ENCODE measurements at places on chromosomes 13 and 19. TPM values are rescaled to one million over a fixed set of nuclear protein-coding genes. Genes with fewer than 3 reads are reported as not detected.

The FAM216B gene
- total RNA-seq = 0.26 TPM

The POSTN gene
- total RNA-seq = 38.0 TPM

The PINLYP gene
- 7.2 TPM for total RNA-seq

The ZNF221 gene
- 15.2 TPM for total RNA-seq

DNA sequence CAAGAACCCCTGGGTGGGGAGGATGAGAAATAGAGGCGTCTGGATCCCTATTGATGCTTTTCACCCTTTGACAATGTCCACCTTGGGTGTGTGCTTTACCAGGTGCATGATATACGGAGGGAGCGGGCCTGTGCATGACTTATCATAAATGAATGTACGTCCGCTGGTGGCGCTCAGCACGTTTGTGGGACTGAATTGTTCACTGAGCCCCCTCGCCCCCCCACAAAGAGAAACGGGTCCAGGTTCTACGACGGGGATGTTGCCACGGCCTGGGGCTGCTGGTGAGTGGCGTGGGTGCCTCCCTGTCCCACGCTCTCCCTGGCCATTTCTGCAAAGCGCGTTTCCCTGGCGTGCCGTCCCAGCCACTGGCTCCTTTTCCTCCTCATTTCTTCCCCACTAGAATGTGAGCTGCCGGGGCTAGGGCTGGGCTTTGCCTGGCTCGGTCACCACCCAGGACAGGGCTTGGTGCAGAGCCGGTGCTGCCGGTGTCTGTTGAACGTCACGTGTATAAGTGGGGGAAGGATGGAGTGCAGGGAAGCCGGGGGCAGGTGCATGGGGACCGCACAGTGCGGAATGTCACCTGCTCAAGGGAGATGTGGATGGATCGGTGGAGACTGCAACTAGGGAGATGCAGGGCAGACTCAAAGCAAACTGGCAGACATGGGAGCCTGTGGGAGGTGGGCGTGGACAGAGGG, 21.6 kb downstream of the LRRC4B start:
- no peak for DNase-seq
- no peak overlapping the region for H3K27ac ChIP-seq
- no peaks in the 10 kb centered on the region for H3K4me1 ChIP-seq
- no peaks in the 10 kb centered on the region for H3K27me3 ChIP-seq

GRCh38 chr13:33645591-33646554, 172.1 kb upstream of the RFC3 start:
- H3K36me3 ChIP-seq = no peaks in the 10 kb centered on the region
- H3K27me3 ChIP-seq = no peaks in the 10 kb centered on the region
- DNase-seq = no peak

- H3K27me3 ChIP-seq = no peaks in the 10 kb centered on the region
- no peak for DNase-seq
- H3K27ac ChIP-seq = no peak overlapping the region
- H3K4me3 ChIP-seq = no peak overlapping the region
- H3K36me3 ChIP-seq = no peaks in the 10 kb centered on the region
These were observed 374.4 kb downstream of the SPRY2 start for GRCh38 chr13:79966493-79966895.

DNA sequence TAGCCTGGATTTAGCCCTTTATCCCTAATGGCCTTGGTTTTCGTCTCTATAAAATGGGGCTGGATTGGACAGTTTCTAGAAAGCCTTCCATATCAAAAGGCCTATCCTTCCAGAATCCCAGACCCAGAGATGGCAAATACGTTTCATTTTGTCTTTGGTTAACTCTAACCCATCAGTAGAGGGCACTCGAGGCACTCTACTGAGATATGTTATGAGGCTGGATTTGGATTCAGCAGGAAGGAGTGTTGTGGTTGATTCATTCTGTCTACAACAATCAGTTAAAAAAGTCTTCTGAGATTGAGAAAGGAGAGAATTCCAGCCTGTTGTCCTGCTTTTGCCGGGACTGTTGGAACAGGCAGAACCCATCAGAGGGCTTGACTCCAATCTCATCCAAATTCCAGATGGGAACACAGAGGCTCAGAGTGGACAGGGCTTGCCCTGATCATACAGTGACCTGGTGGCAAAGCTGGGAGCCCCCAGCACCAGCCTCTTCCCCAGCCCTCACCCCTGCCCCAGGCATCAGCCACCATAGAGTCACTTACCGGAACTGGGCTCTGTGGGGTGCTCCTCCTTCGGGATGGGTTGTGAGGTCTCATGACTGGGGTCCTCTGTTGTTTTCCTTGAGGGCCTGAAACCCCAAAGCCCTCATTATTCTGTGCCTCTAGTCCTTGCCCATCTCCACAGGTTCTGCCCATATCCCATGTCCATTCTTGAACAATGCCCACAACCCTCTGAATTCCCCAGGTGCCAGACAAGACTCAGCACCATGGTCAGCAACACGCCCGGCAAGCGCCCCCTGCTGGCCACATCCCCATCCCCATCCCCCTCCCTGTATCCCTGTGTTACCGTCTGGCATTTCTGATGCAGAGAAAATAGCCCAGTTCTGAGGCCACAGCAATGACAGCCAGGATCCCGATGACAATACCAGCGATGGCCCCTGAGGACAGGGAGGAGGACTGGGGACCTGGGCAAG, 12.3 kb upstream of the ZNF180 start:
- H3K36me3 ChIP-seq = no peaks in the 10 kb centered on the region
- no peaks in the 10 kb centered on the region for H3K4me1 ChIP-seq
- no peak overlapping the region for H3K27ac ChIP-seq
- no peaks in the 10 kb centered on the region for H3K27me3 ChIP-seq
- no peak overlapping the region for H3K4me3 ChIP-seq

GRCh38 chr13:43021926-43022670, 1.3 kb upstream of the DNAJC15 start:
- no peaks in the 10 kb centered on the region for H3K27me3 ChIP-seq
- no peaks in the 10 kb centered on the region for H3K36me3 ChIP-seq
- no peak for DNase-seq

DNA sequence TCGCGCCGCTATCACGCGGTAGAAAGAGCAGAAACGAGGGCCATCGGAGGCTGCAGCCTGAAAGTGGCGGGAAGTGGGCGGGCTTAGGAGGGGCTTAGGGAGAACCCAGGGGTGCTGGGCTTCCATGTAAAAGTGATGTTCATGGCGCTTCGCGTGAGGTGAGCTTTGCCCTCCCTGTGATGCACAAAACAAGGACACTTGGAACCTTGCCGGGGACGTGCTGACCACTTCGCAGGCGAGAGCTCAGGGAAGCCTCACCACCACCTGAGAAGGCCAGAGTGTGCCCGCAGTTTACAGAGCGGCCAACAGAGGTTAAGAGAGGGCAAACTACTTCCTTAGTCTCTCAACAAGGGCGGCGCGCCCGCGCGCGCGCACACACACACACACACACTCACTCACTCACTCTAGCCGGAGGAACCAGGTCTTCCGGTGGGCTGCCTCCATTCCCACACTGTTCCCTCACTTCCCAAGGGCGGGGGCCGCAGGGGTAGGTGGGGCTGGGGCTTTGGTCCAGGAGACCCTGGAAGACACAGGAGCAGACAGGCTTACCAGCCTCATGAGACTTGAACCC, 651 bp downstream of the GAPDHS start:
- peak; percentile 46 for DNase-seq
- peaks cover 3% of the 10 kb centered on the region for H3K27me3 ChIP-seq
- peaks cover 6% of the 10 kb centered on the region for H3K4me1 ChIP-seq
- no peak overlapping the region for H3K27ac ChIP-seq
- H3K4me3 ChIP-seq = no peak overlapping the region

DNA sequence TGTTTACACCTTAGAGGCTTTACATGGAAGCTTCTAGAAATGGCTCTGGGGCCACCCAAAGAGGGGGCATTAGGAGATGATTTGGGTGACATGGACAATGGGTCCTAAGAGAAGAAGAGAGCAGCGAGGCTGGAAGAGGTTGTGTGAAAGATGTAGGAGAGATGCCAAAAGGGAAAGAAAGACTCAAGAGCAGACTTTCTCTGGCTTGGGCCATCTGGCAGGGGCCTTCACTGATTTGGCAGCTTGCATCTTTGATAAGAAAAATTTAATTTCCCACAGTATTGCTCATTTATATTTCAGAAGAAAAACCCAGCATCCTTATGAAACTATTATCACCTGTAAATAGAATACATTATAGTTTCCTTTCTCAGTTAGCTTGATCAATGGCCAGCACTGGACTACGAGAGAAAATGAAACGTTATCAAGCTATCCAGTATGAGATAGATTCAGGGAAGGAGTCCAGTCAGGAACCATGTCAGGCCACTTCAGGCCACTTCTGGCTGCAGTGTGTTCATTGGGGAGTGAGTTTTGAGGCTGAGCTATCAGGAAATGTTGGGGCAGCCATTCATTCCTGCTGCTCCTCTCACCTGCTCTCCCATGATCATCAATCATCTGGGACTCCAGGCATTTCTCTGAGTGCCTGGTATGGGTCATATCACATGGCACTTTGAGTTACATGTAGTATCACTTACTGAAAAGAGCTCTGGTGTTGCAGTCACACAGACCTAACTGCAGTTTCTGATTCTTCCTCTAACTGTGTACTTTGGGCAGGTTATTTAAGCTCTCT, 10.3 kb downstream of the SCEL start:
- DNase-seq = no peak
- no peaks in the 10 kb centered on the region for H3K27me3 ChIP-seq
- no peak overlapping the region for H3K27ac ChIP-seq
- no peak overlapping the region for H3K4me3 ChIP-seq
- no peaks in the 10 kb centered on the region for H3K36me3 ChIP-seq

DNA sequence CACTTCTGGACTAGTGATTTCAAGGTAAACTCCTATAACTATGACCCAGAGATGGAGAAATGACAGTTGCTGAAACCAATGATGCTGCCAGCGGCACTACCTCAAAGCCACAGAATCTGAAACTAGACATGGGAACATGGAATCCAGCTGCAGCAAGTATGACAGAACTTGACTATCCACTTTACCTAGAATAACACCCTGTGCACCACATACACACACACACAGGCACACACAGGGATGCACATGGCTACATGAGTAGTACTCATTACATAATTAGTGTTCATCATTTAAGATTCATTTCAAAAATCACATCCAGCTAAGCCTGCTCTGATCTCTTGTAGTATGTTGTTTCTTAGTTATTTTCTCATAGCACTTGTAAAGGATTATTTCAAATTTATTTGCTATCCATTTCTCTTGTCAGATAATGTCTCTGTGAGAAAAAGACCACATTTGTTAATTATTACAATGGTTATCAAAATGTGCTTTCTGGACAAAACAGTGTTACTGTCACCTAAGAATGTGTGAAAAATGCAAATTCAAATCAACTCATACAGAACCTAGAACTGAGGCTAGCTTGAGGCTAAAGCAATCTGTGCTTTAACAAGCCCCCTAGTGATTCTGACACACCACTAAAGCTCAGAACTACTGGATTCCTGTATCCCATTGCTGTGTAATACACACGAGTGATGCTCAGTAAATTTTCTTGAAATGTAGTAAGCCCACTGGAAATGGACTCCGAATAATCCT, 59.4 kb downstream of the WTIP start:
- H3K36me3 ChIP-seq = no peaks in the 10 kb centered on the region
- DNase-seq = no peak
- no peaks in the 10 kb centered on the region for H3K4me1 ChIP-seq
- no peak overlapping the region for H3K4me3 ChIP-seq
- no peak overlapping the region for H3K27ac ChIP-seq

DNA sequence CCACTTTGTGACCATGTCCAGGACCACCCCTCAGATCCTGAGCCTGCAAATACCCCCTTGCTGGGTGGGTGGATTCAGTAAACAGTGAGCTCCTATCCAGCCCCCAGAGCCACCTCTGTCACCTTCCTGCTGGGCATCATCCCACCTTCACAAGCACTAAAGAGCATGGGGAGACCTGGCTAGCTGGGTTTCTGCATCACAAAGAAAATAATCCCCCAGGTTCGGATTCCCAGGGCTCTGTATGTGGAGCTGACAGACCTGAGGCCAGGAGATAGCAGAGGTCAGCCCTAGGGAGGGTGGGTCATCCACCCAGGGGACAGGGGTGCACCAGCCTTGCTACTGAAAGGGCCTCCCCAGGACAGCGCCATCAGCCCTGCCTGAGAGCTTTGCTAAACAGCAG, 7.7 kb upstream of the CEACAM7 start:
- H3K4me3 ChIP-seq = no peak overlapping the region
- H3K27ac ChIP-seq = no peak overlapping the region
- H3K4me1 ChIP-seq = no peaks in the 10 kb centered on the region
- H3K36me3 ChIP-seq = no peaks in the 10 kb centered on the region
- H3K27me3 ChIP-seq = peaks cover 2% of the 10 kb centered on the region

DNA sequence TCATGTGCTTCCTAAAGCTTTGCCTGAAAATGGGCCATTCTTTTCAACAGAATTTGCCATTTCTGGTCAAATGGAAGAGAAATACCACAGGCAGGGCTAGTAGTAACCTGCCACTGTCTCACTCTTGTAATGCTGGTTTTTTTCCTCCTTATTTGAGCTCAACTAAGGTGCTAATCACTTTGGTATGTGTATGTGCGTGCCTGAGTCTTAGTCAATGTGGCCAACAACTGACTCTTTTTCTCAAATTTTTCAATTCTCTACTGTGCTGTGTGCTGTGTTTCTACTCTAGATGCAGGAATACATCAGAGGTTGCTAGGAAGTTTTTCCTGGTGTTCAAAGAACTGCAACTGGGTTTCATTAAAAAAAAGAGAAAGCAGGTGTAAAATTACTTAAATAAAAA, 870.2 kb downstream of the EFNB2 start:
- H3K4me3 ChIP-seq = no peak overlapping the region
- no peaks in the 10 kb centered on the region for H3K27me3 ChIP-seq
- no peaks in the 10 kb centered on the region for H3K36me3 ChIP-seq
- H3K4me1 ChIP-seq = no peaks in the 10 kb centered on the region

- DNase-seq = no peak
- H3K27me3 ChIP-seq = no peaks in the 10 kb centered on the region
- no peak overlapping the region for H3K4me3 ChIP-seq
- no peaks in the 10 kb centered on the region for H3K4me1 ChIP-seq
- H3K36me3 ChIP-seq = no peaks in the 10 kb centered on the region
These were observed 81.2 kb upstream of the STK24 start for GRCh38 chr13:98658131-98658530.

DNA sequence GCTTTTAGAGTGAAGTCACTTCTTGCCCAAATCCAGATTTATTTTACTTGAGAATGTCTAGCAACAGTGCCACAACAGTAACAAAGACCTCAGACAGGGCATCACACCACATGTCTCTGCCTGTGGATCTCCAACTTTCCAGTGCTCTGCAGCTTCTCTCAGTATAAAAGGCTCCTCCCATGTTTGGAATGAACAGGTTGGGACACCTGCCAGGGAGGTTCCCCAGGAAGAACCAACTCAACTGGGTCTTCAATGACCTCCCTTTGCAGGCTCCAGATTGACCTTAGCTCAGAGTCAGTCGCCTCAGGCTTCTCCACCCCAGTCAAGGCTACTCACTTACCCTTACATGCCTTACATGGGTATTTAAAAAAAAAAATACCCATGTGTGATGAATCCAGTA, 3.4 kb downstream of the ZNF823 start:
- no peak for DNase-seq
- no peaks in the 10 kb centered on the region for H3K4me1 ChIP-seq
- H3K4me3 ChIP-seq = no peak overlapping the region
- H3K27ac ChIP-seq = no peak overlapping the region
- no peaks in the 10 kb centered on the region for H3K27me3 ChIP-seq
- H3K36me3 ChIP-seq = no peaks in the 10 kb centered on the region

Data from fibroblast of lung (primary cell).